ENCODE measurements at places on chromosomes 5 and 9.

DNA sequence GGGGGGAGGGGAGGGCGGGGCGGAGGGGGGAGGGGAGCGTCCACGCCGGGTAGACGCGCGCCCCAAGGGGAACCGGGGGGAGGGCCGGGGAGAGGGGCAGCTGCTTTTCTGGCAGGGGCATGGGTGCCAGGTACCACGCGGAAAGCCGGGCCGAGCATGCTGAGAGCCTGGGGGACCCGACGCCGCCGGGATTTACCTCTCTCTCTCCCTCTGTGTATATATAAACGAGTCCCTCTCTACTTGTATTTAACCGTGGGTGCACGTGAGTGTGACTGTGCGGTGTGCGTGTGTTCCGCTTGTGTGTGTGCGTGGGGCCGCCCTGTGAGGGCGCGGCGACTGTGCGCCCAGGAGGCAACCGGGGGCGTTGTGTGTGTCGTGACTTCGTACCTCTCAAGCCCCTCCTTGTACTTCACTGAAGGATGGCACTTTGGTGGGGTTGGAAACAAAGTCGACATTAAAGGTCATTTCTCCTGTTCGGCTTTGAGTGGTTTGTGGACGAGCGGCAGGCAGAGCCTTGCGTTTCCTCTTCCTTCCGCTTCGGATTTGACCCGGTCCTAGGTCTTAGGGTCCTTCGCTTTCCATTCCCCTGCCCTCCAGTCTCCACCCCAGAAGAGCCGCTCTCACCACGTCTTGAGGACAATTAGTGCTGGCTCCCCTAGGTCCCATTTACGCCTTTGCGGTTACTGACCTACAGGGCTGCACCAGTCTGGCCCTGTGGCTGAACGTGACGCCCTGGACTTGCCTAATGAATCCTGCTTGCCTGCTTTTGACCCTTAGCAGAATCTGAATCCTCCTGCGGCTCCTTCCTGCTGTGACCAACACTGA, 36.2 kb upstream of the TTC1 start:
- DNase-seq: no peak

DNA sequence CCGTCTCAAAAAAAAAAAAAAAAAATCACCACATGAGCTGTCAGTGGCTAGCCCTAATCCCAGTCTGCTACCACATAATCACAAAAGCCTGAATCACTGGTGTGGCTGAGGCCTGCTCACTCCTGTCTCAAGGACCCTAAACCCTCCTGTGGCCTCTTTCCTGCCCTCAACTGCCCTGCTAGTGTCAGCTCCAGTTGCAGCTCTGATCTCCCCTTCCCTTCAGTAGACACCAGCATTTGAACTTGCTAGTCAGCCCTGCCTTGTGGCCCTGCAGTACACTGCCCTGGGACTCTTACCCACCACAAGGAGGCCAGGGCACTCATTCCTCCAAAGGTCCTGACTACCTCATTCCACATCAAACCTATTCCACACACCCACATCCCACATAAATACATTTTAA, 9.5 kb upstream of the P4HA2 start:
- DNase-seq: peak; percentile 90

GRCh38 chr5:93578813-93579691, 2.0 kb downstream of the NR2F1-AS1 start:
- no peak for DNase-seq

DNA sequence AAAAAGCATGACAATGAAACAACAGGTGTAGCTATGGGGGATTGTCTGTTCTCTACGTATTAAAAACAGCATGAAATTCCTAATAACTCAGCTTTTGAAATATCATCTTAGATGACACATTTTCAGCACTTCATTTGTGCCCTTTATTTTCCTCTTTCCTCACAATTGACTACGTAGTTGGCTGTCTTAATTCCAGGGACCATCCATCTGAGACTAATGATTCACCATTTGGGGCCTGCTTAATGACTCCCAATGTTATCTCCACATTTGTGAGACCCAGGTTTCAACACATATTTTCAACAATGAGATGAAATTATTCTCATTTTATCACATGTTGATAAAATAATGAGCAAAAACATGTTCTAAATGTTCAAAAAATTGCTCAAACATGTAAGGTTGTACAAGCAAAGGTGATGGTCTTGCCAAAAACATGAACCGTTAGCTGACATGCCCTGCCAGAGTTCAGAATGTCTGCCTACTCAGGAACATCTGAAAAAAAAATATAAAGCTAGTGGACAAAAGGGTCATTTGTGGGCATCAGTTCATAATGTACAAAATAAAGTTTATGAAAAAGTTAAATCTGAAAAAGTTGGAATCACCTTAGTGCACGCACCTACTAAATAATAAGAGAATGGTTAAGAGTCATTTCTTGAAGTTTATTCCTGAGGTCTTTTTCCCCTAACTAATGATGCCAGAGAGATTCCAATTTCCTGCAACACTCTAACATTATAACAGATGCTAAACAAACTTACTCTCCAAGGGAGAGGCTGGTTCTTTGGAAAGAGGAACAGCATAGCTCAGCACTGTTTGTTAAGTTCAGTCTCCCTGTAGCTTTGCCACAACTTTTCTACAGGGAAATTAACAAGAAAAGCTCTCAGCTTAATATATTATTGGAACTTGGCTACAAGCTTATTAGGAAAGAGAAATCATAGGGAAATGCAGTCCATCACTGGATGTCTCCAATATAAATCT, 275.5 kb downstream of the SPOCK1 start:
- no peak for DNase-seq

DNA sequence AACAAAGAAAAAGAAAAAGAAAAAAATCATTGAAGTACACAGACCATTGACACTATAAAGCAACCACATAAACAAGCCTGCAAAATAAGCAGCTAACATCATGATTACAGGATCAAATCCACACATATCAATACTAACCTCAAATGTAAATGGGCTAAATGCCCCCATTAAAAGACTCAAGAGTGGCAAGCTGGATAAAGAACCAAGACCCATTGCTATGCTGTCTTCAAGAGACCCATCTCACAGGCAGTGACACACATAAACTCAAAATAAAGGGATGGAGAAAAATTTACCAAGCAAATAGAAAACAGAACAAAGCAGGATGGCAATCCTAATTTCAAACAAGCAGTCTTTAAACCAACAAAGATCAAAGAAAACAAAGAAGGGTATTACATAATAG, 15.7 kb upstream of the FBN2 start:
- no peak for DNase-seq

GRCh38 chr5:179796877-179797608, 3.3 kb downstream of the LTC4S start:
- DNase-seq: no peak

DNA sequence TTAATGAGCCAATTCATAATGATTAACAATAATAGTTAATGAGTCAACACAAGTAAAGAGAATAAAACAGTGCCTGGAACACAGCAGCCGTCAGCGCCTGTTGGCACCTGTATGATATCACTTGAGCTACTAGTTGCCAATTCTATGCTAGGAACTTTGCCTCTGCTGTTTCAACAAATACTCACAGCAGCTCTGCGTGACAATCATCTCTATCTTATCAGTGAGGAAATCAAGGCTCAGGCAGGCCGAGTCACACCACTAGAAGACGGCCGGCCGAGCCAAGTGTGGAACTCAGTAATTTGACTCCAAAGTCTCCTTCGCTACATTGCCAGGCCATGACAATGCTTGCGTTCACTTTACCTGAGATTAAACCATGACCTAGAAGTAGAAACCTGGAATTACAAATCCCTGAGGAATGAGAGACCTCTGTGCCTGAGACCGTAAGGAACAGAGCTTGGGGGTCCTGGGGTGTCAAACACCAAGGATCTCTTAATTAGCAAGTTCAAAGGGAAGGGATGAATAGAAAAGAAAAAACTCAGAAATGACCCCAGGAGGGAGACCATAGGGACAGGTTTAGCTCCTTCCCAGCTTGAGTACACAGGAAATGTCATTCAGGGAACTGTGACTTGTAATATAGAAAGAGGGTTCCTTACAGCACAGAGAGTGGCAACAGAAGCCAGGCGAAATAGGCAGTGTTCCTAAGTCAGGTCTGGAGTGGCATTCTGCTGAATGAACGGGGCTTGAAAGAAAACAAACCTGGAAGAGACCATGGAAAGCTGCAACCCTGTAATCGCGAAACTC, 109.1 kb downstream of the SUSD1 start:
- no peak for DNase-seq

DNA sequence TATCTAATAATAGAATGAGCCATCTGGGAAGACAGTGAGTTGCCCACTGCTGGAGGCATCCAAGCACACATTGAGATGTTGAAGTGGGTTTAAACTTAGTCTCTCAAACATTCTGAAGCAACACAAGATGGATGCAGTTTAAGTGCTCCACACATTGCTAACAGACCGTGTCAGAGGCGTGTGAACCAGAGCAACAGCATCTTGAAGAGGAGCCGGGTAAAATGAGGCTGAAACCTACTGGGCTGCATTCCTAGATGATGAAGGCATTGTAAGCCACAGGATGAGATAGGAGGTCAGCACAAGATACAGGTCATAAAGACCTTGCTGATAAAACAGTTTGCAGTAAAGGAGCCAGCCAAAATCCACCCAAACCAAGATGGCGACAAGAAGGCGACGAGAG, 73.5 kb upstream of the TMEM215 start:
- DNase-seq: no peak
